ENCODE measurements at places on chromosomes 4 and X. TPM values are rescaled to one million over a fixed set of nuclear protein-coding genes. Genes with fewer than 3 reads are reported as not detected.

DNA sequence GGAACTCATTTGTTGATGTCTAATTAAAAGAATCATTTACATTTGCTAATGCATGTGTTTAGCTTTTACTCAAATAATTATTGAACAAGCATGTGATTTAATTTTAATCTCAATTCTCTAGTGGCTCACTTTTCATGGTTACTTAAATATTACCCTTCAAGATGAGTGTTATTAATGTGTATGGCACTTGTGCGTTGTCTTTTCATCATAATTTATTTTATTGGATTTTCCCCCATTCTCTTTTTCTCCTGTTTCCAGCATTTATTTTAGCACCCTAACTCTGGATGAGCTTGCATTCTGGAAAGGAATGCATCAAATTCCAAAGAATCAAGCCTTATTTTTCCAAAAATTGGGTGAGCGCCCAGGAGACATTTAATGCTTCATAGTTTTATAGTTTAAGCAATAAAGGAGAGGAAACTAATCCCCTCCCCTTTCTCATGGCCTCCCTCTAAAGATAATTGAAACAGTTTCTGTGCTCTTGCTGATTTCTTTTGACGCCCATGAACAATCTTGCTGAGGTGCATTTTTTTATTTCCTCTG lies 191.1 kb upstream of the FAT4 start:
- DNase-seq: no peak
- no peak overlapping the region for H3K27ac ChIP-seq
- no peak overlapping the region for H3K4me3 ChIP-seq
- H3K27me3 ChIP-seq: no peaks in the 10 kb centered on the region
- no peaks in the 10 kb centered on the region for H3K4me1 ChIP-seq
- no peaks in the 10 kb centered on the region for H3K36me3 ChIP-seq

GRCh38 chr4:172950990-172951389 lies 217.6 kb upstream of the GALNT7 start:
- peaks cover 3% of the 10 kb centered on the region for H3K27me3 ChIP-seq
- H3K4me3 ChIP-seq: no peak overlapping the region
- no peak overlapping the region for H3K27ac ChIP-seq
- peaks cover 7% of the 10 kb centered on the region for H3K4me1 ChIP-seq
- H3K36me3 ChIP-seq: no peaks in the 10 kb centered on the region
- no peak for DNase-seq

DNA sequence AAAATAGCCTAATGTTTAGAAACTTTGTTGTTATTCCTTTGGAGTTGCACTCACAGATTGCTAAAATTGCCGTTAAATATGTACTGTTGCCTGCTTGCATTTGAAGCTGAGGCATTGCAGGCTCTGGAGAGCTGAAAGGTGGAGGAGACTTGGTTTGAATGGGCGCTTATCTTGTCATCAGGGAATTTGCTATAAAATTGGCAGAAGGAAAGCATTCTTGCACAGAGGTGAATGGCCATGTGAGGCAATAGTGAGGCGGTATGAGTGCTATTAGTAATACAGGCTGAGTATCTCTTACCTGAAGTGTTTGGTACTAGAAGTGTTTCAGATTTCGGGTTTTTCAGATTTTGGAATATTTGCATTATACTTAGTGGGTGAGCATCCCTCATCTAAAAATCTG lies 41.3 kb downstream of the TRAPPC11 start:
- no peaks in the 10 kb centered on the region for H3K4me1 ChIP-seq
- H3K27ac ChIP-seq: no peak overlapping the region
- no peaks in the 10 kb centered on the region for H3K27me3 ChIP-seq
- H3K4me3 ChIP-seq: no peak overlapping the region
- H3K36me3 ChIP-seq: peaks cover 53% of the 10 kb centered on the region

DNA sequence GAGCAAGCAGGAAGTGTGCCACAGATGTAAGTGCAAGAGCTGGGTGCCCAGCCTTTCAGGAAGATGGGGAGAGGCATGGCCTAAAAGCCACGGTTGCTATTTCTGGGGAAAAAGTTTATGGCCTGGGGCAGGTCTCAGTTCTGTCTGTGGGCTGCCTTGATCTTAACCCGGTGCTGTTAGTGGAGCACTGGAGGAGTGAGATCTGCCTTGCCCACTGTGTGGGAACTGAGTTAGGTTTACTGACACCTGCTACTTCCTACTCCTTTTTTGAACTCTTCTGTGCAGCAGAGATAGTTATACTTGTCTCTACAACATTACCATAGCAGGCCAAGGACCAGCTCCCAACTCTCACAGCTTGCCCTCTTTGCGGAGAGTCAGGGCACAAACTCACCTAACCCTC lies 76.5 kb downstream of the ITM2A start:
- DNase-seq: no peak
- no peaks in the 10 kb centered on the region for H3K36me3 ChIP-seq
- H3K4me3 ChIP-seq: no peak overlapping the region
- no peaks in the 10 kb centered on the region for H3K27me3 ChIP-seq

DNA sequence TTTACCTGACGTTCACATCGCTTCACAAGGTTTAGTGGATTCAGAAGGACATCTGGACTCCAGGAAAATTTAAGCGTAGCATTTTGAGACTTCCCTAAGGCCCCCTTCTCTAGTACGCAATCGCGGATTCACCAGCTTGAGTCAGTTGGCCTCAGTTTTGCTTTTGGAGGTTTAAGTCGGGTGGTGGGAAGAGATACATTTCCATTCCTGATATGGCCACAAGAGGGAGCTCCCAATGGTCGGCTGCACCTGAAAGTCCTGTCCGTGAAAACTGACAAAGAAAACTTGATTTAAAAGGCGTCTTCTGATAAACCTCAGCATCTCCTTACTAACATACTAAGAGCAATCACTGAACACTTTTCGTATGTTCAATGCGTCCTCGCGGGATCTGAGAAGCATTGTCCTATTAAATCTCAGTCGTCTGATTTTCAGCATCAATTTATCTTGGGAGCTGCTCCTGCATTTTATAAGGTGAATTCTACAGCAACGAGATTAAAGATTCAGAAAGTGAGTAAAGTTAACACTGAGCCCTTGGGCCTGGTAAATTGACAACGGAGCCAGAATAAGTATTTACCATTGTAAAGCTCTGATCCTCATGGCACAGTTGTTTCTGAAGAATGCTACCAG lies 50.6 kb downstream of the LGI2 start:
- no peaks in the 10 kb centered on the region for H3K36me3 ChIP-seq
- peak; percentile 32 for DNase-seq
- peaks cover 29% of the 10 kb centered on the region for H3K27me3 ChIP-seq
- H3K4me1 ChIP-seq: no peaks in the 10 kb centered on the region

L1CAM gene
- 1.4 TPM for total RNA-seq

EPHA5 gene
- total RNA-seq: not detected

SMR3B gene
- not detected for total RNA-seq
